ENCODE measurements at places on chromosomes 7 and 10. TPM values are rescaled to one million over a fixed set of nuclear protein-coding genes. Genes with fewer than 3 reads are reported as not detected.

PRKG1 gene
- polyA plus RNA-seq = 12.2 TPM

KIAA1217 gene
- polyA plus RNA-seq = 99.4 TPM

CPVL gene
- 57.5 TPM for polyA plus RNA-seq

NUTM2D gene
- polyA plus RNA-seq = 10.0 TPM

IRF5 gene
- polyA plus RNA-seq = 14.8 TPM

DNA sequence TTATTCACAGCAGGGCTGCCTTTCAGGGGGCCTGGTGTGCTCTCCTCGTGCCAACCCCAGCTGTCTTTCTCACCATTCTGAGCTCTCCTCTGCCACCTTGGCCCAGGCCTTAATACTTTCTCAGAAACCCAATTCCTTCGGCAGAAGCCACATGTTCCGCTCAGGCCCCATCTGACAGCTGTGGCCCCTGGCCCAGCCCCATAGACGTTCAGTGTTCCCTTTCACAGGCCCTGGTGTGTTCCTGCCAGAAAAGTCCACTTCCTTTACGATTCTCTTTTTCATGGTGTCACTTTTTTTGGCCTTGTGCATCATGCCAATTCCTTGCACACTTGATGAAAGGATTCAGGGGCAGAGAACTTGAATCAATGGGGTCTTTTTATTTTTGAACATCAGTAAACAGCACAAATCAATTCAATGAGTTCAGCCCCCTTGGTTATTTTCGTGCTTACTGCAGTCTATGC is 15.9 kb upstream of the GPNMB start:
- no peak for DNase-seq

DNA sequence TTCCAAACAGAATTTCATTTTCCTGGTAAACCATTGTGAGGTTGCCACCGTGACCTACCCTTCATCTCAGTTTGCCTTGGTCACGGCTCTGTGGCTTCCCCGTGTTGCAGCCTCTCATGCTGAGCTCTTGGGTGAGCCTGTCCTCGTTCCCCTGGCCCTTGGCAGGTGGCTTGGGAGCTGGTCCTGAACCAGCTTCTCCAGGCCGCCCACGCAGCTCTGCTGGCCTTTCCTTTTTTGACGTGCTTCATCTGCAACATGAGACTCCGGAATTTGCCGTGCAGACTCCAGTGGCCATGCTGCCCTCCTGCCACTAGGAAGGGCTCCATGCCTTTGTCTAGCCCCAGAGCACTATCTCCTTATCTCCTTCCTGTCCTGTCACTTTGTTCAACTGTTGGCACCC is 93.0 kb upstream of the NPS start:
- no peak for DNase-seq

DNA sequence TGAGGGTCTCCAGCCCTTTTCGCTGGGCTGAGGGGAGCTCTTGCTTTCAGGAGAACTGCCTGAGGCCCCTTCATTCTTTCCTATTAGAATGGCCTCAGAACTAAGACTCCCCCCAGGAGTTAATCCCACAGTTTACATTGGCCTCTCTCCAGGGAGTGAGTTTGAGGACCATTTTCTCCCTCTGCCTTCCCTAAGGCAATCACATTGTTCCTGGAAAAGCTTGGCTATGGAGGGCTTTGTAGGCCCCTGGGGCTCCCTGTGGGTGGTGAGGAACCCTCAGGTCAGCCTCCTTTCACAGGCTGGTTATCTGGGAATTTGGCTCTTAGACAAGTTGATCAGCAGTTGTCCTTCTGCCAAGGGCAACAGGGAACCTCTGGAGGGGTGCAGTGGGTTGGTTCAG is 343.7 kb downstream of the RPS24 start:
- DNase-seq = no peak

DNA sequence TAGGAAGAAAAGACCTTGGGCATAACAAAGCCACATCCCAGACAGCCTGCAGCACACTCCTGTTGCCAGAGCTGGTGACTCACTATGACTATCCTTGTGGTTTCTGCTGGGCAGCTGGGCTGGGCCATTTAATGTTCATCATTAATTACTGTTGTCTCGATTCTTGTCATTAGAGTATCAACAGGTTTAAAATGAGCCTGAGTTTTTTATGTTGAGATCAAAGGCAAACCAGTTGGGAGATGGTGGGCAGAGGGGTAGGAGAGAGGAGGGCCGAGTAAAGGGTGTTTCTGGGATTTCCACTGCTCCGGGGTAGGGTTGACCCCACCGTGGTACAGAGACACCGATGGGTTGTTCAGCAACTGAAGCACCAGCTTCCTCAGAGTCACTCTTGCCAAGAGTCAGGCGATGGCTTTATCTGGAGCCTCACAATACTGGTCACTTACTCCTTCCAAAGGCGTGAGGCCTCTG is 128.7 kb upstream of the LYZL1 start:
- DNase-seq = no peak

DNA sequence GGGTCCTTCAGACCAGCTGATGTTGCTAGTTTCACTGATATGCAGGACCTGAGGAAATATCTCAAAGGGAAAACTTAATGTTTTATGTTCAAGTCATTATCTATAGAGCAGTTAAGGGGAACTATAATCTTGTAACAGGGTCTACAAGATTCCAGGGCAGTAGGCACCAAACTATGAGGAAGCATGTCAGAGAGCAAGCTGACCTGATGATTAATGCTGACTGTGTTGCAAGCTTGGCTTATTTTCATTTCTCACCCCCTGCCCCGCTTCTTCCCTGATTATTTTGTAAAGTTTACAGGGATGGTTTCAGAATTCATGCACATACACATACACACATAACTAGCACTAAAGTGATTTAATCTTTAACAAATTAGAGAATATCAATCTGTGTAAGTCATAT is 84.3 kb upstream of the CACNA2D1 start:
- DNase-seq = no peak

GRCh38 chr7:47943676-47944474 is 4.4 kb downstream of the PKD1L1 start:
- no peak for DNase-seq

GRCh38 chr7:131057015-131057793 is 270.5 kb upstream of the MKLN1 start:
- DNase-seq = peak; percentile 38

DNA sequence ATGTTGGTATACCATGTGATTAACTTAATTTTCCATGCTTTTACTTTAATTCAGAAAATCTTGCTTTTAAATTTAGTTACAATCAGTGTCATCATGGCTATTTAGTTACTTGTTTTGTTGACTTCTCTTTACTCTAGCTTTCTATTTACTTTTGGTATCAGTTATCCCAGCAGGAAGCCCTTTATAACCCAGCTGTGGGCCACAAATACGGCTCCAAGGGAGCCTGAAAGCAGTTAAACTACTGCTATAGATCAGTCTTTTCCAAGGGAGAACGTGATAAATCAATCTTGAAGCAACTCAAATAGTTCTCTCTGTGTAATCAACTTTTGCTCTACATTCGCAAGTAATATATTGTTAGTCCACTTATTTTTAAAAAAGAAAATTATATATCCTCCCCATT is 287.4 kb downstream of the CACNA2D1 start:
- DNase-seq = peak; percentile 59

GRCh38 chr10:92880233-92880861 is 32.0 kb downstream of the EXOC6 start:
- peak; percentile 35 for DNase-seq
